ENCODE measurements at places on chromosomes 5 and 9.

DNA sequence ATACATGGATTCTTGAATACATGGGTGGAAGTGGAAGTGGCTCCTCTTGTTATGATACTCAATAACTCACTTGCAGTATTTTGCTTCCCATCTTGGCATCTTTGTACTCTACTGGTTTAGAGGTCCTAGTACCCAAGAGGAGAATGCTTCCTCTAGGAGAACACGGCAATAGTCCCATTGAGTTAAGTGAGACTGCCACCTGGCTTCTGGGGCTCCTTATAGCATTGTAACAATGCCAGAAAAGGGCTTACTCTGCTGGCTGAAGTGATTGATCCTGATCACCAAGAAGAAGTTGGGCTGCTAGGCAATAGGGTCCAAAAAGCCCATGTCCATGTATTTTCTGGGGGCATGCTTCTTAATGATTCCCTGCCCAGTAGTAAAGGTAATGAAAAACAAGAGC, 627.6 kb upstream of the SGCD start:
- DNase-seq, result no peak

- DNase-seq, result no peak
Measured at GRCh38 chr5:161539016-161539415, 7.5 kb downstream of the GABRB2 start.

- no peak for DNase-seq
Measured at GRCh38 chr5:646396-647201, 34.5 kb downstream of the CEP72 start.

- DNase-seq, result no peak
Measured at GRCh38 chr9:137326445-137327065, 24.5 kb upstream of the NRARP start.

GRCh38 chr9:133496861-133497842, 18.3 kb upstream of the SLC2A6 start:
- DNase-seq, result no peak

DNA sequence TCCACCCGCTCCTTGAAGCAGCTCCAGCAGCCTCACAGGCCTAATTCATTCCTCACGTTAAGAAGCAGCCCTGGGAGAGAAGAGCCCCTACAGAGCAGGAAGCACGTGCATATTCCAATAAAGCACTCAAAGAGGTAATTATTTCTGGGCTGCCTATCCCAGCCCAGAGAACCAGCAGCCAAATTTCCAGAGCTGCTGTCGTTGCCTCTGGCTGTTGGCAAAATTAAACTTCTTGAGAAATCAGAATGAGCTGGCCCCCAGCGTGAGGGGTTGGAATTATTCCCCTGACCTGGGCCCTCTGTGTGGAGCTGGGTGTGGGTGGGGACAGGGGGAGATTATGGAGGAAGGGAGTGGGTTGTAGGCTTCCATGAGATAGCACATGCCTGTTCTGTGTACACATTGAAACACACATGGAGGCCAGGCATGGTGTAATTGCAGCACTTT, 86.8 kb upstream of the HSPA9 start:
- no peak for DNase-seq
